ENCODE measurements at places on chromosomes 13 and 19.

DNA sequence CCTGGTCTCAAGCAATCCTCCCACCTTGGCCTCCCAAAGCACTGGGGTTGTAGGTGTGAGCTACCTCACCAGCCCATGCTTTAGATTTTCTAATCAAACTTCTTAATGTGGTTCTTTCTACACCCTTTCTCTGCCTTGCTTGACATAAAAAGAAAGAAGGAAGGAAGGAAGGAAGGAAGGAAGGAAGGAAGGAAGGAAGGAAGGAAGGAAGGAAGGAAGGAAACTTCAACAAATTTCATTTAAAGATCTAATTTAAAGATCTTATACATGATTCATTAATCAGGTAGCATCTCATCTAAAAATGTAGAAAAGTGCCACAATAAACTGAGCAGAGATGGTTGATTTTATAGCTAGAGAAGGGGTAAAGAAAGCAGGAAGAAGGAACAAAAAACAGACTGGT lies 215.0 kb downstream of the DIAPH3 start:
- no peak for DNase-seq

DNA sequence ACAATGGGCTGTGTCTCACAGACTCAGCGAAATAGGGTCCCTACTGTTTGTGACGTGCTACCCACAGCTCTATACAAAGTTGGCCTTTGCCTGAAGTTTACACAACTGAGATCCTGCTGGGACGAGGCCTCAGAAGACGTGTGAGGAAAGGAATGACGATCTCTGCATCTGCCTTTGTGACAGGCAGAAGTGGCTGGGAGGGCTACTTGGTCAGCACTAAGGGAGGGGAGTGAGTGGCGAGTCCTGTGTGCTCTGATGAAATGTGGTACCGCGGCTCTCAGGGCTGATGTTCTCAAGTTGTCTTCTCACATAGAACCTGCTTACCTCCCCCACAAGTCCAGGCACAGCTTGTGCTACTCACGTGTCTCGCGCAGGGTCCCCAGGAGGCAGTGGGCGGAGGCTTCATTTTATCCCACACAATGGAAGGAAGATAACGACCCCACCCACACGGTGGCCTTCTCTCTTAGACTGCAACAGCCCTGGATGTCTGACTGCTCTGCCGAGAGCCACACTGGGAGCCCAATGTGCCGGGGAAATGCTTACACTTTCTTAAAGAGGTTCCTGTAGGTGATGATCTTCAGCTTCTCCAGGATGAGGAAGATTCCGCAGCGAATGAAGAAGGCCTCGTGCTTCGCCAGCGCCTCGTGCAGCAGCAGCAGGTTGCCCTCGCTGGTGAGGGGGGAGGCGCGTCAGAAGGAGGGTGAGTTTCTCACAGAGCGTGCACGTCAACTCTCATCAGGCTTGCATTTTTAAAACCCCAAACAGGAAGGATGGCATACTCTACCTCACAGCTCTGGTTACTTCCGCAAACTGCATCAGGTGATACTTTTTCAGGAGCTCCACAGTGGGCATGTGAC lies 21.2 kb downstream of the PROZ start:
- DNase-seq = no peak

DNA sequence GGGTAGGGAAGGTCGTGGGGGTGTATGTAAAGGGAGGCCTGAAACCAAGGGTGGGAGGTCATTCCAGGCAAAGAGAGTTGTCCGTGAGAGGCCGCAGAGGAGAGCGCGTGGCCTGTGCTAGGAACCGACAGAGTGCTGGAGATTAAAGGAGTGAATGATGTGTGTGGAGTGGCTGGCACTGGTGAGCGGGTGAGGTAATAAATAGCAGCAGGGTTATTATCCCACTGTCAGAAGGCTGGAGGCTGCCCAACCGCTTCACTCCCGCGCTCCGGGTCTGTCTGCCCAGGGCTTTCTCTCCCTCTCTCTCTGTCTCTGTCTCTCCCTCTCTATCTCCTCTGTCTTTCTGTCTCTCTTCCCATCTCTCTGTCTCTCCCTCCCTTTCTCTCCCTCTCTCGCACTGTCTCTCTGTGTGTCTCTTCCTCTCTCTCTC lies 17.4 kb downstream of the ZNF579 start:
- peak; percentile 58 for DNase-seq

GRCh38 chr19:16890461-16891184 lies 1.8 kb downstream of the F2RL3 start:
- no peak for DNase-seq

DNA sequence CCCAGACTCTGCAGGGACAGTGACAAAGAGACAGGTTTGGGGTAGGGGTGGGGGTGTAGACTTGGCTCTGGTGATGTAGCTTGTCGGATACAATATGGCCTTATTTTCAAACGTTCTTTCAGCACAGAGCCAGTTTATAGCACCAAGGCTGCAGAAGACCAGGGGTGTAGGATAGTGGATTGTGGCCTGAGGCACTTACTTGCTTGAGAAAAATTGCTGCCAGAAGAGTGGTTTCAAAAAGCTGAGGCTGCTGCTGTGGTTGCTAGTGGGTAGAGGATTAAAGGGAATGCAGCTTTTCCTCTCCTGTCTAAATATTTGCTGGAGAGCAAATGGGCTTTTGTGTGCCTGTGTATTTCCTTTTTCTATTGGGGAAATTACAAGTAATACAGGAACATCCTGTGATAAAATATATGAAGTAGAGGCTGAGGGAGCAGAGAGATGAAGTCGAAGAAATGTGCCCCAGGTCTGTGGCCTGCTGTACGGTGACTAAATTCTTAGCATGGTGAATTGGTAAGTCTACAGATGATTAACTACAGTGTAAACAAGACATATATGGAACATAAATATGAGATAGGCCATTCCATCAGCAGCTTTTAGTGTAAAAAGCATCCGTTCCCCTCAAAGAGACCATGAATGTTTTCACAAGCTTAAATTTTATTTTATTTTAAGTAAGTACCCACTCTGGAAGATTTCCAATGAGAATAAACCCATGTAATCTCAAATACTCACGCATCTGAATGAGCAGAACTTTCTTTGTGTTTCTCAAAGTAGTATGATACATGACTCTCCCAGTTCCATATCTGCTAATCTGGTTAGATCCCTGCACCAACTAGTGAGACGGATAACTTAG lies 112.9 kb downstream of the LRCH1 start:
- DNase-seq = no peak

DNA sequence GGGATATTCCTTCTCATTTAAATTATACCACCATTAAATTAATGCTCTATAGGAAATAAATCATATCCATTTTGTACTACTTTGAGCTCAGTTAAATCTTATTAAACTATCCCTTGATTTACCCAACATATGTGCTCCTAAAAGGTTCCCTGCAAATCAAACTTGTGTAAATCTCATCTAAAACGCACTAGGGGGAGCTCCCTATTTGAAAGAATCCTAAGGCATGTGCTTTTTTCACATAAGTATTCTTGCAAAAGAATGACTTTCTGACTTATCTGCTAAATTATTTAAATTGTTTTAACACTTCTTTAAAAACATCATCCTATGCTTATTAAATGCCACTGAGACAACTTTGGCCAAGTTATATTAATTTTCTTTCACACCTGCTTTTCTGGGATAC lies 7.9 kb downstream of the INTS6 start:
- peak; percentile 19 for DNase-seq

DNA sequence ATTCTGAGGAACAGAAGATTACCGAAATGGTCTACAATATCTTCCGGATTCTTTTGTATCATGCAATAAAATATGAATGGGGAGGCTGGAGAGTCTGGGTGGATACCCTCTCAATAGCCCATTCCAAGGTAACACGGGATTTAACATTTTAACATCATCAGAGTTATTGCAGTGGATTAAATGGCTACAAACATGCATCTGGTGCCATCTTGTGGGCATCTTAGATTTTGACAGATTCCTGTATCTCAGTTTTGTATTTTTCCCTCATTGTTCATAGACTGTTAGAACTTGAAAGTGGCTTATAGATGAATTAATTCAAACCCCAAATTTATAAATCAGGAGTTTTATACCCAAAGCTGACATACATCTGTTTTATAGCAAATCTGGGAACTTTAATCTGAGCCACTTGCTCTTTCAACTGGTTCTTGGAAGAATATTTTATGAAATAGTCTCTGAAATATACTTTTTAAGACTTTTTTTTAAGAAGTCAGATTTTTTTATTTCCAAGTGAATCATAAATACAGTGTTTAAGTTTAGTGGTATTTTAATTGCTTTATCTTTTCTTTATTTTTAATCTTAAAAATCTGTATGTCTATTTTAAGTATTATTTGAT lies 215.2 kb downstream of the NBEA start:
- peak; percentile 24 for DNase-seq

DNA sequence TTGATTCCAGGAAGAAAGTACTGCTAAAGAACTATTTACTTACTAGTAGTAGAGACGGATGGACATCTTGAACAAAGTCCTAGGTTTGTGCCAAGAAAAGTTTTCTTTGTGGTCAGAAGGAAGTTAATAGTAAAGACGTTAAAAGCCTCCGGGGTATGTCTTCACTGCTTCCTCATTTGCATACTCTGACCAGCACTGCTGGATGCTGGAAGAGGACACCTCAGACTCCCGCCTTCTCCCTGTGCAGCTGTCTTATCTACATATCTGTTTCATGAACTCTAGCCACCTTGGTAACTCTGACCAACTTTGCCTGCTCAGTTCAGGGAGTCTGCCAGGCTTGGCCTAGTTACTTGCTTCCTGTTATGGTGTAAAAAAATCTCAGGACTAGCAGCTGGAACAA lies 1109.1 kb upstream of the MIR17HG start:
- DNase-seq = no peak

- no peak for DNase-seq
These were observed 70.9 kb downstream of the SPATA13 start for GRCh38 chr13:24231377-24231776.

- DNase-seq = no peak
These were observed 906 bp downstream of the FXYD5 start for GRCh38 chr19:35155441-35155840.

DNA sequence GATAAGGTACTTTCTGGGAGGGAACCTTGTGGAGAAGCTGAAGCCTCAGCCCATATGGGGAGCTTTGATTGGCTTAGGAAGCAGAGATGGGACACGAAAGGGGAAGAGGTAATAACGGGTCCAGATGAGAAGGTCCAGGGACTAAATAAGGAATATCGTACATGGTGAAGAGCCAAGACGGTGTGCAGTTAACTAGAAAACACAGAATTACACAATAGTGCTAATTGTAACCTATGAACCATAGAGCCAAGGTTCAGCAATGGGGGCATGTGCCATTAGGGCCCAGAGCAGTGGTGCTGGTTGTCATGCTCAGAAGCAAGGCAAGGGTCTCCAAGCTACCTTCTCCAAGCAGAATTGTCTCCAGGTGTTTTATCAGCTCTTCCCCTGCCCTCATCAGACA lies 106.1 kb downstream of the IRS2 start:
- DNase-seq = no peak

GRCh38 chr13:91722267-91722884 lies 324.0 kb downstream of the GPC5 start:
- DNase-seq = no peak

GRCh38 chr13:43698758-43699157 lies 88.0 kb downstream of the ENOX1 start:
- peak; percentile 4 for DNase-seq

- no peak for DNase-seq
These were observed 14.9 kb downstream of the STK11 start for GRCh38 chr19:1220477-1220930.

GRCh38 chr19:27975419-27976005 lies 1237.4 kb downstream of the UQCRFS1 start:
- no peak for DNase-seq

- DNase-seq = no peak
These were observed 9.3 kb downstream of the PPFIA3 start for GRCh38 chr19:49128545-49129237.

DNA sequence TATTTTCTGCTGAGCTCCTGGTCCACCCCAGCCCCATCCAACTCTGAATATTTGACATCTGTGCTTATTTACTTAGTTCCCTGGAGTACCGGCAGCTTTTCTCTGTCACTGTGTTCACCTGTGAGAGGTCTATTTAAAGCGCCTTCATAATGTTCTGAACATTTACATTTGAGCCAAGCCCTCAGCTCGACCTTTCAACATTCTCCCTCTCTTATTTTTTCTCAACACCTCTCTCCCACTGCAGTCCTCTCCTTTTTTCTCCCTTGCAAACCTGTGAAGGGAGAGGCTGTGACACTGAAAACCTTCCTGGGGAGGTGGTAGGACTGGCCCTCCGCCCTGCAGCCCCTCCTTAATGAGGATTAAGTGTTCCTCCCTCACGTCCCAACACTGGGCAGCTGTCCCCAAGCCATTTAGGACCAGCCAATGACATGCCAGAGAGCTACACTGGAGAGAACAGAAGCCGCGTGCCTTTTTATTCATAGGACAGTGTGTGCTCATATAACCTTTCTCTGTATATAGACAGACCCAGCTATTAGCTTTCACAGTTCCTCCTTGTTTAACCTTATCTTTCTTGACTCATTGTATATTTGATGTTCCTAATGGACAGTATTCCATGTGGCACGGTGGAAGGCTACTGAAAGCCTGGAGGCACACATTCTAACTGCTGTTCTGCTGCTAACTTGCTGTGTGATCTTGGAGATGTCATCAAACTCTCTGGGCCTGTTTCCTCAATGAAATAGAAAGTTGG lies 134.8 kb downstream of the NUFIP1 start:
- DNase-seq = no peak

- DNase-seq = peak; percentile 90
These were observed 33.1 kb downstream of the CEBPG start for GRCh38 chr19:33406521-33407139.

GRCh38 chr13:20588529-20589110 lies 21.7 kb downstream of the IFT88 start:
- DNase-seq = no peak

DNA sequence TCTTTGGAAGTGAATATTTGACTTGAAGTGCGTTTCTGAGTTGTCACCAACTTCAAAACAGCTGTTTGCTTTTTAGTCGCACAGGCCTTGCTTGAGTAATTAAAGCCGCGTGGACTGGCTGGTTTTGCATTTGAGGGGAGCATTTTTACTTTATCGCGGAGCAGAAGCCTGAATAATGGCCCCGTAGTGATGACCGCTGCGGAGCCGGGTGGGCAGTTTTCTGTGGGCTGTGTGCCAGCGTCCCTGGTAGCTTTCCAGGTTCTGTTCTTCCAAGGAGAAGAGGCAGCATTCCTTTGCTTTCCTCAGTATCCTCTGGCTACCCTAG lies 1.1 kb downstream of the NAA16 start:
- DNase-seq = peak; percentile 53

- no peak for DNase-seq
These were observed 22.4 kb upstream of the ARHGEF18 start for GRCh38 chr19:7326105-7326877.

- no peak for DNase-seq
These were observed 204.5 kb upstream of the ATXN8OS start for GRCh38 chr13:69903081-69903480.

GRCh38 chr13:22278336-22278929 lies 607.6 kb downstream of the FGF9 start:
- peak; percentile 32 for DNase-seq

- no peak for DNase-seq
These were observed 185.4 kb downstream of the POSTN start for GRCh38 chr13:37413161-37413560.

DNA sequence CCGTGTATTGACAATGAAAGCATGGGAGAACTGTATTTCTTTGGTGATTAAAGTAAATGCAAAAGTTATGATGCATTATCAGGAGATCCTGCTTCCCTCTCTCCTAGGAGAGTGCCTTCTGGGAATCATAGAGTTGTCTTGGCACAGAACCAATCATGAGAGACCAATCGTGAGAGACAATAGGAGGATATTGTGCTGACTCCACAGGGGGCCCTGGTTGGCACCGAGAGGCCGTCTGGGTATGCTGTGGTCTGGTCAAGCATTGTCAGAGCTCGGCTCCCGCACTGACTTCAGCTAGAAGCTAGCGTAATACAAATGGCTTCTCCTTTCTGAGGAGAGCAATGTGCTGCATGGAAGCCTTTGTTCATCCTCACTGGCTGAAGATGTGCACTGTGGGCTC lies 131.5 kb upstream of the GJB6 start:
- no peak for DNase-seq
